ENCODE measurements at places on chromosomes 7 and 10.

DNA sequence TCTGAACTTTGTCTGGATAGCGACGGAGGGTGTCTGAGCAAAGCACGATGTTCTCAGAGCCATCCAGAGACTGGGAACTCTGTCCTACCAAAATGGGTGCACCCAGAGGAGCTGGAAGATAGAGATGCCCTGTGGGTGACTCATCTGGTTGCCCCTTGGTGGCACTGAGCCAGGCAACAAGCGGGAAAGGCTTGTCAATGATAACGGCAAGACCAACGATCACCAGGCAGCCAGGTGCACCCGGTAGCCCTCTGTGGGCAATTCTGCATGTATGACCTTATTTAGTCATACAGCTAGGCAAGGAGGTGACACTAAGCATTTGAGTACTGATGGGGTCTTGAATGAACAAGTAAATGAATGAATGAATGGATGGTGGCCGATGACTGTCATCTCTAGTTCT lies 2.8 kb upstream of the ELN start:
- H3K27ac ChIP-seq = no peak overlapping the region
- H3K27me3 ChIP-seq = peaks cover 89% of the 10 kb centered on the region
- H3K4me3 ChIP-seq = no peak overlapping the region
- DNase-seq = no peak

DNA sequence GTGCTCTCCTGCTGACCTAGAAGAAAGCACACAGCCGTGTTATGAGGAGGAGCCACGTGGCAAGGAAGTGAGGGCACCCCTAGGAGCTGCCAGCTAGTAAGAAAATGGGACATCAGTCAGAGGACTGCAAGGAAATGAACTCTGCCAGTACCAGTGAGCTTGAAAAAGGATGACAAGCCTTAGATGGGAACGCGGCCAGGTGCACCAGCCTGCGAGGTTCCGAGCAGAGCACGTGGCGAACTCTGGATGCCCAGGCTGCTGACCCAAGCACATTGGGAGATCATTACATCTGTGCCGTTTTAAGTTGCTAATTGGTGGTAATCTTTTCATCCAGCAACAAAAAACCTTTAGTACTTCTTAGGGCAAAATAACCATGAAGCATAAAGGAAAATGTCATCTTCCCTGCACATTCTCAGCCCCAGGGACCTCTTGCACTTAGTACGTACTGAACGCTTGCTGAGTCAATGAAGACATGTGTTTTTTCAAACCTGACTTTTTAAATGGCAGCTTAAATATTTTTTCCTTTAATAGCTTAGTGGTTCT lies 69.4 kb downstream of the AMZ1 start:
- DNase-seq = peak; percentile 74
- no peaks in the 10 kb centered on the region for H3K36me3 ChIP-seq
- H3K4me3 ChIP-seq = peak overlapping the region; percentile 17
- peak overlapping the region; percentile 97 for H3K27ac ChIP-seq
- no peaks in the 10 kb centered on the region for H3K27me3 ChIP-seq

DNA sequence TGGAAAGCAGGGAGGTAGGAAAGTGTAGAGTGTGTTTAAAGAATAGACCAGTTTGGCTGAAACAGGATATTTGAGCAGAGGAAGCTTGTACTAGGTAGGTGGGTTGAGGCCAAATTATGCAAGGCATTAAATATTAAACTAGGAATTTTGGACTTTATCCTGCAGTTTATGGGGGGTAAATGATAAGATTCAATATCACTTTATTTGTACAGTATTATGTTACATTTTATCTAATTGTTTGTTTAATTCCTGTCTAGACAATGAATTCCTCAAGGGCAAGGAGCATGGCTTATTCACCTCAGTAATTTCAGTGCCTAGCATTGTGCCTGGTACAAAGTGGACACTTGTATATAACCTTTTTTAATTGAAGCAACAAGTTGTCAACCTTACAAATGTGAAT lies 125.9 kb downstream of the CFTR start:
- H3K4me1 ChIP-seq = peaks cover 12% of the 10 kb centered on the region
- H3K4me3 ChIP-seq = no peak overlapping the region
- no peaks in the 10 kb centered on the region for H3K27me3 ChIP-seq
- no peak overlapping the region for H3K27ac ChIP-seq

GRCh38 chr10:60384708-60385398 lies 4.8 kb downstream of the ANK3 start:
- DNase-seq = no peak
- no peaks in the 10 kb centered on the region for H3K4me1 ChIP-seq
- no peaks in the 10 kb centered on the region for H3K36me3 ChIP-seq
- H3K27ac ChIP-seq = no peak overlapping the region
- no peaks in the 10 kb centered on the region for H3K27me3 ChIP-seq

- H3K27ac ChIP-seq = no peak overlapping the region
- no peaks in the 10 kb centered on the region for H3K36me3 ChIP-seq
- no peak for DNase-seq
- no peaks in the 10 kb centered on the region for H3K4me1 ChIP-seq
- H3K27me3 ChIP-seq = no peaks in the 10 kb centered on the region
These were observed 8.9 kb downstream of the C10orf53 start for GRCh38 chr10:49688261-49688846.

Data from MM.1S (cell line).